ENCODE measurements at places on chromosomes 6 and 20.

DNA sequence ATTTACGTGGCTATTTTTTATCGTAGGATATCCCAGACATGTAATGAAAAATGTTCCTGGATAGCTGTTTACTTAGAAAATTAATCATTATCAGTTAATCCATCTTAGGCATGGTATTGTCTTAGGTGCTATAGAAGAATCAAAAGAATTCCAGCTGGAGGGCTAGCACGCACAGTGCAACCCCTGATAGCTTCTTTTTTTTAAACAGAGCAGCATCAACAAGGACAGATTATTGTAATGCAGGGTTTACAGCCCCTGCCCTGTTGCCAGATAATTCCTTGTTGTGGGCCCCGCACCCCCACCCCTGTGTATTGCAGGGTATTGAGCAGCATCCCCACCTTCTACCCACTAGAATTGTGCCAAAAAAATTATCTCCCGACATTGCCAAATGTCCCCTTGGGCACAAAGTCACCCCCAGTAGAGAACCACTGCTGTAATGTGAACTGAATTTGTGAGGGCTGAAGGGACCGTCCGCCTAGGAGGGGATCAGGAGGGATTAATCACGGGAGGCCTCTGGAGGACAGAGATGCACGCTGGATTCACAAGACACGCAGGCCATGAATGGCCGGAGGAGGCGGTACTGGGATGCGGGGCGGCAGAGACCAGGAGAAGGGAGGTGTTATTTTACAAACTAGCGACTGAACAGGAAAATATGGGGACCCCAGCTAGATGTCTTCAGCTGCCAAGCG lies 174.6 kb downstream of the ZDHHC14 start:
- no peak for DNase-seq

DNA sequence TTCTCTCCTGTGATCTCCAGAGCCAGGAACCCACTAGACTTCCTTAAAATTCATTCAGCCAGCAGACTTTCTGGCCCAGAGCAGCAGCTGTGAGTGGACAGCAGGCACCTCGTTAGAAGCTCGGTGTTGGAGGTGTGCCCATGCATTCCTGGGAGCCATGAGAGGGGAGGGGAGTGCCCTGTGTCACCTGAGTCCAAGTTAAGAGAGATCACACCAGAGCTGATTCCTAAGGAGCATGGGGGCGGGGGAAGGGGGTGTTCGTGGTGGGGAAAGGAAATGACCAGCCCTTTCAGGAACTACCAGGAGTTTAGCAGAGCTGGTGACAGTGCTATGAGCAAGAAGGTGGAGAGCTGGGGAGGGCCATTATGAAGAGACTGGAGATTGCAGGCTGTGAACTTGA lies 46.9 kb downstream of the GFRA4 start:
- peak; percentile 42 for DNase-seq

GRCh38 chr20:47269309-47270165 lies 87.0 kb downstream of the ZMYND8 start:
- no peak for DNase-seq

- no peak for DNase-seq
These were observed 184.4 kb downstream of the EYA2 start for GRCh38 chr20:47079047-47079446.

DNA sequence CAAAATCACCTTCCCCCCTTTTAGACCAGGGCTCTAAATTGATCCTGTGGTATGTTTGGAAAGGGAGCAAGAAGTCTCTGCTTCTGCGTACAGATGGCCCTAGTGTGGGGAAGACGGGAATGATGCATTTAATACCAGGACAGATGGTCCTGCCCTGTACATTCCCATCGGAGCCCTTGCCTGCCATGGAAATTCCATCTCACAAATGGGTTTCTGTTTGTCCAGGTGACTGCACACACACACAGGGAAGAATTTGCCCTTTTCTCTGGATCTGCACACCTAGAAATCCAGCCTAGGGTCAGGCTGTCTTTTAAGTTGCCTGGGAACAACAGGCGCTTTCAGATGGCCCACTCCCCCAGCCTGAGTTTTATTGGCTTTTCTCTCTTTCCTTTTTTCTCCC lies 1.3 kb downstream of the MAS1 start:
- no peak for DNase-seq

- no peak for DNase-seq
These were observed 155.9 kb upstream of the POU3F2 start for GRCh38 chr6:98678481-98678880.

DNA sequence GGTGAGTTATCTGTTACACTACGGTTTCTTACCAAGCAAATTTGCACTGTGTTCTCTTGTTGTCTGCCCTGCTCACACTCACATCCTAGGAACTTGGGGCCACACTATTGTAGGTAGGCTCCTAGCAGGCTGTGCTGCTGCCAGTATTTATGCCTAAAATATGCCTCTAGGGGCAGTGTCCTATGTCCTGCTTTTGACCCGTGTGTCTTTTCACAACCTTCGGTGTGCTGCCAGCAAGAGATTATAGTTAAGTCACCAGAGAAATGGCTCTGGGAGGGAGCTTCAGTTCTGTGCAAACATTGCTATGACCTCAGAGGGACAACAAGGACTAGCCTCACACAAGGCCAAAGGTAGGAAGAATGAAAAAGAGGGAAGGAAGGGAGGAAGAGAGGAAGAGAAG lies 8.9 kb upstream of the TAAR5 start:
- DNase-seq, result peak; percentile 14

GRCh38 chr20:13286607-13287006 lies 65.5 kb downstream of the ISM1 start:
- no peak for DNase-seq

DNA sequence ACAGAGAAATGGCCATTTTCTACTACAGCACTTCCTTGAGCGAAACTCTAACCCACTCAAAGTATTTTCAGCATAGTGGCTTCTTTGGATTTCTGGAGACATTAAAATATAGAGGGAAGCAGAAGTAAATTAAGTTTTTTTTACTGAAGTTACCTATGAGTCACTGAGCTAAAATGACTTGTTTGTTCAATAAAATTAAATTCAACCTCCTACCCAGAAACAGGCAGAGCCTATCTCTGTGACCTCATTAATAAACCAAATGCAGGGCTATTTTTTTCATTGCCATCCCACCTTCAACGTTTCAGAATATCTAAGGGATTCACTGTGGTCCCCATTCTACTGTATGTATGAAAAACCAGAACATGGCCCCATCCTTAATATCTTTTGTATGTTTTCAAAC lies 133.0 kb downstream of the MTFR2 start:
- DNase-seq, result no peak

GRCh38 chr6:89284963-89285735 lies 29.9 kb downstream of the GABRR2 start:
- DNase-seq, result no peak

DNA sequence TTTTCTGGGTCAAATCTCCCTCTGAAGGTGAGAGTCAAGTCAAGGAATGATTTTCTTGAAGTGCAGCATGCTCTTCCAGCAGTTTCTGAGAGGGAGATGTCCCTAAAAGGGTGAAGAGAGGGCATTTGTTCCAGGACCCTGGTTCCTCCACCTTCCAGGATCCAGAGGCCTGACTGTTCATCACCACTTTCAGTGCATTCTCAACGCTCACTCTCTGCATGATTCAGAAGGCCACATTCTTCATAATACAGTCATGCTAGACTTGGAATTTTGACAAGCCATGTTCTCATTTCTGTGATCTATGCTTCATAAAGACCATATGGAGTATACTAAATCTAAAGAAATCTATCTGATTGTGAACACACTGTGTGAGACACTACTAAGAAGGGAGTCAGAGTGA lies 85.1 kb downstream of the PDE7B start:
- no peak for DNase-seq

DNA sequence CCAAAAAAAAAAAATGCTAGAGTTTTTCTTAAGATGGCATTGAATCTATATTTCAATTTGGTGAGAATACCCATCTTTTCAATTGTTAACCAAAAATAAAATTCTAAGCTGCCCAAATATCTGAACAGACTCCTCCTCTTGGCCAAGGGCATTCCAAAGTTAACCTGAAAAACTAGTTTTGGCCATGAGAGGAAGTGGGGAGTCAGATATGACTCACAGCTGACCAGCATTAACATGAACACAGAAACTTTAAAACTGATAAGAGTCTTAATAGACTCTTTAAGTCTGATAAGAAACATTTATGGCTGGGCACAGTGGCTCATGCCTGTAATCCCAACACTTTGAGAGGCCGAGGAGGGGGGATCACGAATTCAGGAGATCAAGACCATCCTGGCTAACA lies 171.3 kb downstream of the FAXC start:
- DNase-seq, result no peak

DNA sequence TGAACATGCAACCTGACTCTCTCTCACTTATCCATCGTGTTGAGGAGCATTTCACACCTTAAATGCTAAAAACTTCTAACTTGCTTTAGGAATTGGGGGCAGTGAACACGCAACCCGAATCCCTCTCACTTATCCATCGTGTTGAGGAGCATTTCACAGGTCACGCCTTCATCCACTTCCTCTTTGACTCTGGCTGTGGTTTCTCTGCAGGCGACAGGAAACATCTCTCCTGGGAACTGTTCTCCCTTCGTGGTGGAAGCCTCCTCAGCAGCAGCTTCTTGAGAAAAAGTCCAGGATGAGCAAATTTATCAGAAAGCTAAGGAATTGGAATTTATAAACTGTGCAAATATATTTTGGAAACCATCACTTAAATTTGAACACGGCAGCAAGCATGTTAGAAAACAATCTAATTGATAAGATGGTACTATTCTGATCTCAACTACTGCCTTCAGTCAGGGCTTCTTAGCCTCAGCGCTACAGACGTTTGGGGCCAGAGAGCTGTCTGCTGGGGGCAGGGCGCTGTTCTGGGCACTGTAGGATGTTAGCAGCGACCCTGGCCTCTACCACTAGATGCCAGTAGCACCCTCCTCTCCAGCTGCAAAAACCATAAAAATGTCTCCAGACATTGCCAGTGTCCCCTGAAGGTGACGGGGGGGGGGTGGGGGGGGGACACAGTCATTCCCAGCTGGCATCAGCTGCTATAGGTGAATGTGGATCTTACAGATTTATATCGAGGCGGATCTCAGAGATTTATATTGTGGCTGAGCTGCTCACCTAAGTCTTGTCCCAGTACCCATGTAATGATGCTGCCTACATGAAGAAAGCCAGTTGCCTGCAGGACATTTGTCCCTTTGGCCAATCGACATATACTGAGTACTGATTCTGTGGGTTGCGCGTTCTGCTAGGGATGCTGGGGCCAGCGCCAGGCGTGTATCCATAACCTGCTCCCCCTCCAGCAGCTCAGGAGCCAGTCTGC lies 26.2 kb downstream of the CTCFL start:
- peak; percentile 54 for DNase-seq

- no peak for DNase-seq
These were observed 459.9 kb downstream of the GRIK2 start for GRCh38 chr6:101853231-101854085.

- no peak for DNase-seq
These were observed 236.6 kb downstream of the PLCB1 start for GRCh38 chr20:8368670-8369069.

- DNase-seq, result no peak
These were observed 70.6 kb downstream of the CDC40 start for GRCh38 chr6:110250838-110251237.

- DNase-seq, result no peak
These were observed 28.7 kb downstream of the ECT2L start for GRCh38 chr6:138824482-138825144.

DNA sequence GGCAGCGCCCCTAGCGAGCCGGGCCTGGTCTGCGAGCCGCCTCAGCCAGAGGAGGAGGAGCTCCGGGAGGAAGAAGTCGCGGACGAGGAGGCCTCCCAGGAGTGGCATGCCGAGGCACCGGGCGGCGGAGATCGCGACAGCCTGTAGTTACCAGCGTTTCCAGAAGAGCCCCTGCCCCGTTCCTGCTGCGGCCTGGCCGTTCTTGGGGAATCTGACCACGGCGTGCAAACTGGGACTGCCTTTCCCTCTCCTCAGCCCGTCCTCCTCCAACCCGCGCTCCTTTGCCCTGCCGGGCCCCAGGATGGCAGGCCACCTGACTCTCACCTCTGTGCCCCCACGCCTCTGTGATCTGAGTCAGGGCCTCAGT lies 802 bp downstream of the HDGFL1 start:
- peak; percentile 22 for DNase-seq

DNA sequence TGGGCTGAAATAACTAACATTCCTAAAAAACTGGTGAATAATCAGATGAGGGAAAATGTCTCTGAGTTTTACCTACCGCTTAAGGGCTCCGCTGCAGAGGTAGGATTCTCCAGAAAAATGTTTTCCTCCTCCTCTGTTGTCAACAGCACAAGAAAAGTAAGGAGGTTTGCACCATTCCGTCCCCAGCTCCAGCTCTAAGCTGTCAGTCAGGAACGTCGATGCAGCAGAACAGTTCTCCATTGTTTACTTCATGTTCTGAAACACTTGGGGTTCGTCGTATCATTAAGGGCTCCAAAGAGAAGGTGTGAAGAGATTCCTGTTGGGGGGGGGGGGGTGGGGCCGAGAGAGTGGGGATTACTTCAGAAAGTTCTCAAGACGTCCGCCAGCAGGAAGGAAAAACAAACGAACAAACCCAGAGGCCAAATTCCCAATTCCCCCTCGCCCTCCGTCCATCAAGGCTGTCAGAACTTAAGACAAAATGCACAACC lies 734 bp downstream of the MMS22L start:
- no peak for DNase-seq

DNA sequence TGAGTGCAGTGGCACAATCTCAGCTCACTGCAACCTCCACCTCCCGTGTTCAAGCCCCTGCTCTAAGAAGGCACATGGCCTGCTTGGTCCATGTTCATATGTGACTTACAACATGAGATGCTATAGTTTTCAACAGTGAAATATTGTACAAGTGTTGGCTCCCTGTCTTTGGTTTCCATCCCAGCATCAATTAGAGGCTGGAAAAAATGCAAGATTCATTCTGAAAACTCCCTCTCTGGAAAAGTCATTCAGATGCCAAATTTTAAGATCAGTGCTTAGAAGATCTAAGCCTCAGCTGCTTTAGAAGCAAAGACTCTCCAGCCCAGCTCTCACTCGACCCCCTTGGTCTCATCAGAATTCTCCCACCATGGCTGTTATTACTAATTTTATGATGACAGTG lies 398.9 kb downstream of the KIF16B start:
- DNase-seq, result no peak

GRCh38 chr6:139941826-139942225 lies 567.4 kb upstream of the CITED2 start:
- no peak for DNase-seq

GRCh38 chr6:80021591-80021990 lies 17.1 kb downstream of the TTK start:
- DNase-seq, result no peak

DNA sequence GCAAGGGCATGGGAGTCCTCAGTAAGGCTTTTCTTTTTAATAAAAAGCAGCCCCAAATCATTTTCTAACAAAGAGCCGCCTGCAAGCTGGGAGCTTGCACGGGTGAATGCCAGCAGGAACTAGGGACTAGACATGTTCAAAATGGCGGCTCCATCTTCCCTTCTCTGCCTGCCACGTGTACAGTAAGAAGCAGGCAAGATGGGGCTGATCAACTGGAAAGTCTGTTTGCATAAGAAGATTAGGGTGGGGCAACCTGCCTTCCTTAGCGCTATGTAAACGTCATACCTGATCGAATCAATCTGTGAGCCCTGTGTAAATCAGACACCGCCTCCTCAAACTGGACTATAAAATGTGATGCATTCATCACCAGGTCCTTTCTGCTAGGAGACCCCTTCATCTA lies 299.4 kb upstream of the SOX4 start:
- no peak for DNase-seq
